ENCODE measurements at places on chromosomes 7 and 10.

- DNase-seq: no peak
Observed at GRCh38 chr7:68014031-68014736, 1017.6 kb downstream of the TYW1 start.

- DNase-seq: no peak
Observed at GRCh38 chr10:119207713-119208552, 562 bp downstream of the GRK5 start.

GRCh38 chr10:29630205-29631048 lies 4.3 kb downstream of the SVIL start:
- no peak for DNase-seq

DNA sequence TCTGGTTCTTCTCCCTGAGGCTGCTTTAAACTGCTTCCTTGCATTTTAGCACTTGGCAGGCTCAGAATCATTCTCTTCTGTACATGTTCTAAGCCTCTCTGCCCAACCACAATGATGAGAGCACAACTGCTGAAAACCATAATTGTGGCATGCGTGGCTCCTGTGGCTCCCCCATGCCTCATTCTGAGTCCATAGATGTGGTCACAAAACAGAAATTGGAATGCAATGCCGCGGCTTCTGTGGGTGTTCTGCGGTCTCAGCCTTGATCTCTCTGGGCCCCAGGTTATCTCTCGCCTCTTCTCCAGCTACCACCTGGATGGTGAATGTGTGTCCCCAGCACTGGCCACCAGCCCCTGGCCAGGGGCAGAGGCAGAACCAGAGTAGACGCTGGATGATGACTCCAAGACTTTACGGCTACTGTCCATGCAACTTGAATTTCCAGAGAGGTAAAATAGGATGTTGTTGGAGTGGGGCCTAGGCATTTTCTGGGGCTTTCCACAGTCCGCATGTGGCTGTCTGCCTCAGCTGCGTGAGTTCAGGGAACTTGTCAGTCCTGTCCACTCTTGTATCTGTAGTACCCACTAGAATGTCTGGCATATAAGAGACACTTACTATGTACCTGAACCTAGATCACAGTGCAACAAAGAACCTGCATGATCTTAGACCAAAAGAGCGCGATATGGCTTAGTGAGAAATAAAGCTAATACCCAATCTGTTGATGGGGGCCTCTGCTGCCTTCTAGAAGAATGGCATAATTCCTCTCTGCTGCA lies 52.4 kb upstream of the ADRB1 start:
- DNase-seq: peak; percentile 40

- DNase-seq: no peak
Observed at GRCh38 chr7:74032191-74032490, 4.2 kb downstream of the ELN start.

- DNase-seq: no peak
Observed at GRCh38 chr10:11447586-11447985, 163.9 kb downstream of the USP6NL start.

DNA sequence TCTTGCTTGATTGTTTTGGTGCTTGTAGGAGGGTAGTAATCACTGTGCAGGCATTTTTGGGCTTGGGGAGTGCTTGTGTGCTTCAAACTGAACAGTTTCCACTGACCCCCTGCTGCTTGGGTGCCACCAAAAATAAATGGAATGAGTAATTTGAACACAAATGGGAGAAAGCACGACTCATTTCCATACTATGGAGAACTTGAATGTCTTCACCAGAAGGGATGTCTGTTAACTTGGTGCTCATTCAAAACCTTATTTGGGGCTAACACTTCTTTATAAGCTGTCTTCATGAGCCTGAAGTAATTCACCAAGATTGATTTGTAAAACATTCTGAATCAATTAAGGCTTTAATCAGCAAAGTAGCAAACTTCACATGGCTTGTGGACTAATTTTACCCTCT lies 560.3 kb downstream of the SDK1 start:
- DNase-seq: no peak

DNA sequence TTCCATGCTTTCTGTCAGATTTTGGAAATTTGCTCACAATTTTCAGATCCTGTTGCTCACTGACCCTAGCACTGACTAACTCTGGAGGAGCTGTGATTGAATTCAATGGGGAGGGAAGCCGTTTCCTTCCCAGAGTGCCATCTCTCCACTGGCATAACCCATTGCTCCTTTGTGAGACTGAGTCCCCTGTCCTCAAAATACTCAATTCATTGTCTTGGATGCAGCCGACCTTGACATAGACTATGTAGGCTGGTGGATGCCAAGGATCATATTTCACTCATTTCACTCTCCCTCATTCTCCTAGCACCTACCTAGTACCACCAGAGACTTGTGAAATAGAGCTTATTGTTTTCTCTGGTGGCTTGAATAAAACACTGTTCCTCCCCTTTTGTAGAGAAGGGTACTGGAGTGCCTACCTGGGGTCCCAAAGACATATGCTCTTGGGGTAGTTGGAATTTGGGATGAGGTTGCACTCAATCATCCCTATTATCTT lies 511.3 kb upstream of the ZMIZ1 start:
- no peak for DNase-seq

DNA sequence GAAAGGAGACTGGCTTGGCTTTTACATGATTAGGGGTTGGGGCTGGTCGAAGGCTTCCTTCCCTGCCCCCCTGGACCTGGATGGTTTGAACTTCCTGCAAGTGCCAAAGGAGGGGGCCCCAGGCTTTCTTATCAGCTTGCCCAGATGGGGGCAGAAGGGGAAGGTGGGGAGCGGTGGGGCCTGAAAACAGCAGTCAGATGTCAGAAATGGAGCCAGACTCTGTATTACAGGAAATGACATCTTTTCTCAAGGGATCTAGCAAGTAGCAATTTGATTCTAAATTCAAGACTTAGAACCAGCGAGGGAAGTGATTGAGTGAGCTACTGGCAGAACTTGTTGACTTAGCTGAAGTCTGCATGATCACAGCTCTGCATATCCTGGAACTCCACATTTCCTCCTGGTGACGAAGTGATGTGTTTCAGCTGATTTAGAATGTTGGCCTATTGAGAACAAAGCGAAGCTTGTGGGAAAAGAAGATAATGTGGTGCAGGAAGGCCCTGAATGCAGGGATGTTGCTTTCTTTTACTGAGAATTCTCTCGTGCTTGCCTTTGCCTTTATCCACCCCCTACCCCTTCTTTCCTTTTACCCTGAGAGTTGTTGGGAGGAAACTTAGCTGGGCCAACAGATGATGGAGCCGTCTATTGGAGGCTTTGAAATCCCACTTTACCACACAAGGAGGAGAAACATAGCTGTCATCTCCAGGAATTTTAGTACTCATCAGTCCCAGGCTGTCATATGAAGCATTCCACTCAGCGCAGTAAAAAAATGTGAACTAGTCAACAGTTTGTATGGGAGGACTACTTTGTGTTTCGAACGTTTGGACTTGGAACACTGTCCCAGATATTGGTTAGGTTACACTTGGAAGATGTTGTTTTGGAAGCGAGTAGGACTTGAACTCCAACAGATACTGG lies 43.2 kb downstream of the CCNY start:
- DNase-seq: no peak

GRCh38 chr10:71860243-71861029 lies 9.4 kb upstream of the PSAP start:
- no peak for DNase-seq

DNA sequence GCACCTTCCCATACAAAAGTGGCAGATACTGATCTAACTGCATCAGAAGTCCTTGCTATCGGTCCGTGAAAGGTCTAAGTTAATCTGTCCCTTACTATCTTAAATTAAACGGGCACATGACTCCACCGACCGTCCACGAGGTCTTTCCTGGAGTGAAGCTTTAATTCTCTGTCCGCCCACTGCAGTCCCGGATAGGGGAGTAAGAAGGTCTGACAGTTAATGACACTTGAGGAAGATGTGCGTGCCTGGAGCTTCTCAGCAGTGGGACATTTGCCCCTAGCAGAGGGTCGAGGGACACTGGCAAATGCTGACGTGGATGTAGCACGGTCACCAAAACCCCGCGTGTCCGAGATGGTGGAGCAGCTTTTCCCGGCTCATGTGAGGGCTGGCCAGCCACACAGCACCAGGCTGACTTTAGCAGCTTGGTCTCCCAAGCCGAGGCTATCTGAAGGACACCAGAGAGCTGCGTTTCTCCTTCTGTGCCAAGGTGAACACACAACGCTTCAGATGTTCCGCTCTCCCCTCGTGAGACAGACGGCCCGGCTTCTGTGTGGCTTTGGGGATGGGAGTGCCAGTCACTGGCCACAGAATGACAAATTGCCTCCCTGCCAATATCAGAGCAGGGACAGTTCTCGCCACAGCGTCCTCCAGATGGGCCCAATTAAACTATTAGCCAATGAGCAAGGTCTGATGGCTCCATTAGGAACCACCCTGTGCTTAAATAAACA lies 86.6 kb downstream of the ADARB2 start:
- DNase-seq: no peak

DNA sequence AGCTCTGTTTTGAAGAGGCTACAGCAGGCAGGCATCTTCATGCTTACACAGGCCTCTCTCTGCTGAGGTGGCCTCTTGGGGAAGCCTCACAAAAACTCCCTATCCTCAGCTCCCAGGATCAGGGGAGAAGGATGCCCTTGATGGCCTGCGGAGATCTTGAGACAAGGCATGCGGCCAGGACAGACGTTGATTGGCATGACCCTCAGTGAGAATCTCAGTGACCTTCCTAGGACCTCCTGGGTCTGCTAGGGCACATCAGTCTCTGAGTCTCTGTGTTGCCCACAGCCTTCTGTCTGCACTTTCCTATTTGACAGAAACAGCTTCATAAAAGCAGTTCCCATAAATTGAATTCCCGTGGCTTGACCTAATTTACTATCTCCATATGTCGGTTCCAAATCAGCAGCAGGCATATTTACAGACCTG lies 1005.8 kb upstream of the C7orf33 start:
- DNase-seq: no peak

GRCh38 chr7:45644237-45644636 lies 70.1 kb downstream of the ADCY1 start:
- DNase-seq: no peak

DNA sequence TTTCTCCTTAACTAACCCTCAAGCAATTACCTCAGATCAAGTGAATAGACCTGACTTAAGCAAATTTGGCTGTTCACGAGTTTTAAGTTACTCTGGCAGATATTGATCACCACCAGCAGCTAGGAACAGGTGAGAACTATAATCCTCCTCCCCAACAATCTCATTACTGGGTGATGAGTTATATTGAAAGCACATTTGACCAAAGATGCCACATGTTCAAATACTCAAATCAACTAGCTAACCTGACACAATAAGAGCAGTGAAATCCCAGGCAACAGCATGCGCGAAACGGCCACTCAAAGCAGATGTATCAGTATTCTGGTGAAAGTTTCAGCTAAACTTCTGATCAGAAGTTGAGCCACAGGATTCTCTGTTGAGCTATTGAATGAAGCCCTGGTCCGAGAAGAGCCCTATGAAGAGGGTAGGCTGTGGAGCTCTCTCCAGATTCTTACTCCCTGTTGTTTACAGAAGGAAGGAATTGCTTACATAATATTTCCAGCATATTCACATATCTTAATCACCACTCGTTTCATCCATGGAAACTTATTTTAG lies 52.6 kb downstream of the CAV1 start:
- no peak for DNase-seq

GRCh38 chr7:158373476-158374133 lies 214.0 kb downstream of the PTPRN2 start:
- DNase-seq: no peak

DNA sequence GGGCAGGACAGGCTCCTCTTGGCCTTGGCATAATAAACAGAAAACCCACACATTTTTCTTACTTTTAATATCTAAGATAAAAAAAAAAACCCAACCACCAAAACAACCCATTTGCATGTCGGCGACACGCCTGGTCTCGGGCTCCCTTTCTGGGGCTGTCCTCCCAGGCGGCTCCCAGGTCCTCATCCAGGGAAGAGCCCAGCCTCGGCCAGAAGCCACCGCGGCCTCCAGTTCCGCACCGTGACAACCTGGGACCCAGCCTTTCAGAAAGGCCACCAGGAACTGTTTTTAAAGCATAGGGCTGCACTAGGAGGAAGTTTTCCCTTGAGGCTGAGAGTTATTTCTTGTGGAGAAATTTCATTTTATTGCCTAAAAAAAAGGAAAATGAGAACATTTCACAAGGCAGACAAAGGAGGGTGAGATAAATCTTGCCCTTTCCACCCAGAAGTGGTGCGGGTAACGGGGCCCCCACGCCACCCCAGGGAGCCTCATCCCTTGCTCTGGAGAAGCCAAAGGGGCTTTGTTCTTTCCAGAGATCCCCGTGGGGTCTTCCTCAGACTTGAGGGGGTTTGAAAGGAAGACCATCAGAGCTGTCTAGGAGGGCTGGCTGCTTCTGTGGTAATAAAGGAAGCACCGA lies 39.2 kb upstream of the MKRN1 start:
- no peak for DNase-seq

- no peak for DNase-seq
Observed at GRCh38 chr7:75920431-75921161, 5.6 kb downstream of the POR start.

GRCh38 chr7:32378988-32379387 lies 111.2 kb downstream of the LSM5 start:
- no peak for DNase-seq

DNA sequence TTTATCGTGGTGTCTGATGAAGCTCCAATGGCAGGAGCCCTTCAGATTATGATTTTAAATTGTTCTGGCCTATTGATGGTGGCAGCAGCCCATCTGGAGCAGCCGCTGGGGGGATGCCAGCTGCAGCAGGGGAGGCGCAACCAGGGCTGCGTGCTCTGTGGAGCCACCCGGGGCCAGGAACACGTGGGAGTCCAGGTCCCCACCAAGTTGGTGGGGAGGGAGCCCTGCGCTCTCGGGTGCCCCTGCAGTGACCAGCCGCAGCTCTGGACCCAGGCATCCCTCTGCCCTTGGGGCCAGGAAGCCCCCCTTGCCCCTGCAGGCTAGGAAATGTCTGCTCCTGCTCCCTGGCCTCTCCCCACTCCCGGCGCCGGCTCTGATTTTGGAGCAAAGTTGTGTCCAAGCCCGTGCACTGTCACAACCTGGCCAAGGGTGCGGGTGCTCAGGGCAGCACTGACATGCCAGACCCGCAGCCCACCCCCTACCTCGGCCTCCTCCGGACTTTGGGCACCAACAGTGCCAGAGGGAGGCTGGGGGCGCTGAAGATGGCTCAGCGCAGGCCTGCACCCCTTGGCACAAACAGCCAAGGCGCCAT lies 147.2 kb upstream of the ADO start:
- no peak for DNase-seq

GRCh38 chr7:121940918-121941317 lies 68.0 kb downstream of the PTPRZ1 start:
- DNase-seq: no peak

- no peak for DNase-seq
Observed at GRCh38 chr7:101699399-101699798, 70.3 kb upstream of the MYL10 start.
